ENCODE measurements at places on chromosomes 4 and X.

DNA sequence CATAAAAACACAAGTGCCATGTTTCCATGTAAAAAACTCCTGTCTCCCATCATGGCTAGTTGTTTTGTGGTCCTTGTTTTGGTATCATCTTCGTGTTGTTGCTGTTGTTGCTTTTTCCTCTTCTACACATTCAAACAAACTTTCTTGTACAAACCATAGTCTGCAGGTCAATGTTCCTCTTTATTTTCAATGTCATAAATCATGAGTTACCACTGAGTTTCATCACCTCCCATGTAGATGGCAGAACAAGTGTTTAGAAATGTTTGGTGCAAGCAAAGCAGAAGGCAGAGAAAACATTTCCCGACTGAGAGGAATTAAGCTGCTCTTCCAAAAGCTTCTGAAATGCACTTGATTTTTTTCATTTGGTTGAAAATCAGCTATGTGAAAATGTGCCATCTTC lies 166.0 kb downstream of the ANTXR2 start:
- DNase-seq, result no peak

- DNase-seq, result no peak
Measured at GRCh38 chrX:79330022-79330421, 37.1 kb downstream of the ITM2A start.

- DNase-seq, result no peak
Measured at GRCh38 chr4:57023104-57023503, 44.4 kb downstream of the POLR2B start.

- DNase-seq, result no peak
Measured at GRCh38 chr4:83179205-83179604, 64.7 kb upstream of the PLAC8 start.

DNA sequence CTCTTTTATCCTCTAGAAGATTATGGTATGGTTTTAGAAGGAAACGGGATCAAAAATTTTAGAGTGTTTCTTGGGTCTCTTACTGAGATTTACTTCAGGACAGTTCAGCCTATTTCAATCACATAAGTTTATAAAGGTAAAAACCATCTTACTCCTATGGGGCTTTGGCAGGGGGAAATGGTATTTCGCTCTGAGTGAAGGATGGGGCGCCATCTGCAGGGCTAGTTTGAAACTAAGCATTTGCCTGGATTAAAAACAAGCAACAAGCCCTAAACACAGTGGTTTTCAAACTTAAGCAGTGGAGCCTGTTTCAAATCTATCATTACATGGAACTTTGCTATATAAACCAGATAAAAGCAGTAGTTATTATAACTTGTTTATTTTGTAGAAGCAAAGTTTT lies 361.5 kb upstream of the FMR1 start:
- DNase-seq, result no peak

GRCh38 chr4:10094841-10095240 lies 21.8 kb downstream of the WDR1 start:
- no peak for DNase-seq

GRCh38 chrX:16517039-16517605 lies 132.8 kb upstream of the S100G start:
- DNase-seq, result no peak

DNA sequence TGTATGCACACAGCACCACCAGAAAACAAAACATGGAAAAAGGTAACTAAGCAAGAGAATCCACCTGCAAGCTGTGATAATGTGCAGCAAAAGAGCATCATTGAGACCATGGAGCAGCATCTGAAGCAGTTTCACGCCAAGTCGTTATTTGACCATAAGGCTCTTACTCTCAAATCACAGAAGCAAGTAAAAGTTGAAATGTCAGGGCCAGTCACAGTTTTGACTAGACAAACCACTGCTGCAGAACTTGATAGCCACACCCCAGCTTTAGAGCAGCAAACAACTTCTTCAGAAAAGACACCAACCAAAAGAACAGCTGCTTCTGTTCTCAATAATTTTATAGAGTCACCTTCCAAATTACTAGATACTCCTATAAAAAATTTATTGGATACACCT lies 90.2 kb downstream of the TET2 start:
- no peak for DNase-seq

- DNase-seq, result no peak
Measured at GRCh38 chr4:63786171-63786570, 623.1 kb downstream of the TECRL start.

Data from mesothelial cell of epicardium (in vitro differentiated cells).